GDM1 (cell line): ENCODE measurements at places on chromosomes 4 and X.

- DNase-seq = no peak
Measured at GRCh38 chrX:105822138-105823091, at the start of gene NRK. TSS of gene NRK (plus strand) at chrX:105822539. CDS start at chrX:105822846, 307 bp downstream.

DNA sequence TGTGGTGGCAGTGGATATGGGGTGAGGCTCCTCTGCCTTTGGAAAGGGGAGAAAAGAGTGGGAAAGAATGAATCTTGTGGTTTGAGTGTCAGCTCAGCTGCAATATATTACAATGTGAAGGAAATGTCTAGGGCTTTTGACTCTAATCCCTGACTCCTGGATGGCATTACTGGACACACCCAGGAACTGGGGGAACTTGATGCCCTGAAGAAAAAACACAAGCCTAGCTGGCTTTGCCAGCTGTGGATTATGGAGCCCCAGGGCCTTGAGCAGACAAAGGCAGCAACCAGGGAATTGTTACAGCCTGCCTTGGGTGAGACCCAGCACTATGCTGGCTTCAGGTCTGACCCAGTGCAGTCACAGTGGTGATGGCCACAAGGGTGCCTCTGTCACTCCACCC lies 57.1 kb upstream of the CYSLTR1 start:
- DNase-seq = no peak

- no peak for DNase-seq
Measured at GRCh38 chr4:133920236-133920635, 281.4 kb downstream of the PABPC4L start.

DNA sequence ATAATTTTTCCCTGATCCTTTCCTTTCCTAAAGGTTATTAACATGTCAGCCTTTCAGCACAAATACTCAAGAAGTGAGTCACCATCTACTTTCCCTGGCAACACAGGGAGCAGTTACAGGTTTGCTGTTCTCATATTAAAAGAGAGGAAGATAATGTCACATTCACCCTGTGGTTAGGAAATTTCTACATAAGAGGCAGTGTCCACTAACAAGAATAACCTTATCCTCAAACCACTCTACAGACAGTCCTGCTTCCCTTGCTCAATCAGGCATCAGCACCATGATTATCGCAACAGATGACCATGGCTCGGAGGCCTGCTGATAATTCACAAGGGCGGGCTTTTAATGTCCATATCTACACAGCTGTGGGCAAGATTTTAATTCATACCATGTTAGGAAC lies 30.9 kb downstream of the RNF150 start:
- DNase-seq = no peak

DNA sequence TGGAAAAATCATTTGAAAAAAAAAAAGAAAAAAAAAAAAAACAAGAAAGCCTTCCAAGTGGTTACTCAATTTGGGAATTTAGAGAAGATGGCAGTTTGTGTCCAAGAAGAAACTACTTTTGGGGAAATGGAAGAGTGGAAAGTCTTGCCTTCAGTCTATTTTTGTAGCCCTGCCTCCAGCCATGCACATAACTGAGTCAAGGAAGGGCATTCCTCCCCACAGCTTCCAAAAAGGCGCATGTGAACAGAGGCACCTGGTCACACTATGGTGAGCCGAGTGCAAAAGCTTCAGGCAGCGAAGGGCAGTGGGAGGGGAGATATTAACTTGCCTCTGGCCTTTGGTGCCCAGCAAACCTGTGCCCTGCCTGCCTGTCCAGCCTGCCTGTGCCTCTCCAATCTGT lies 163.7 kb downstream of the SMIM20 start:
- no peak for DNase-seq

DNA sequence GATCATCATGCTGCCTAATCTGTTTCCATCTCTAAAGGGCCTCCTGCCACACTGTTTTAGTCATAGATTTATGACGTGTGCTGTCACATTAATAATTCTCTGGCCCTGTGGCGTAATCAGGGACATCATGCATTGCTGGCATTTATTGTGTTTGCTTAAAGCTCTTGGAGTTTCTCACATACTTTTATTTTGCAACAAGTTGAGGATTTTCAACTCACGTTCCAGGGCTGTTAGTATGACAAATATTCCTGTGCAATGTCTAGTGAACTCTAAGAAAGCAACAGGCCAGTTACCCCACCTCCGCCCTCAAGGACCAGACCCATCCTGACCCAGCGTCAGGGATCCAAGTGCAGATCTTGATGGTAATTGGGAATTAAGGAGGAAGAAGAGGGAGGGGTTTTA lies 7.8 kb upstream of the PIGA start:
- DNase-seq = no peak

- no peak for DNase-seq
Measured at GRCh38 chr4:8740666-8741395, 130.8 kb downstream of the HMX1 start.

- no peak for DNase-seq
Measured at GRCh38 chr4:155952501-155952901, 1.2 kb downstream of the CTSO start.

- no peak for DNase-seq
Measured at GRCh38 chrX:150028692-150029091, 90.4 kb upstream of the EOLA2 start.

GRCh38 chr4:147969573-147970385 lies 237.9 kb downstream of the ARHGAP10 start:
- no peak for DNase-seq

DNA sequence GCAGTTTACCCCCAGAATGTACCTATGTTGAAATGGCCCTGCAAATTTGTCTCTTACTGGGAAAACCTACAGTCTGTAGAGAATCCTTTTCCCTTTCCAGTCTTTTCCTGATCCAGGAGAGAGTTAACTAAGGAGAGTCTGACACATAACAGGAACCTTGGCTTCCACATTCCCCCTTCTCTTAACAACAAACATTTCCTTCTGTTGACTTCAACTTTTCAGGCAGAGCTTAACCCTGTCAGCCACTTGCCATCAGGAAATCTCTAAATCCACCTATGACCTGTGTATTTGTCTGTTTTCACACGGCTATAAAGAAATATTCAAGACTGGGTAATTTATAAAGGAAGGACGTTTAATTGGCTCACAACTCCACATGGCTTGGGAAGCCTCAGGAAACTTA lies 45.6 kb upstream of the GPR78 start:
- no peak for DNase-seq

- DNase-seq = peak; percentile 38
Measured at GRCh38 chr4:87150498-87151261, 69.7 kb downstream of the KLHL8 start.
